Pancreas (tissue), 10 donors: ENCODE measurements at places on chromosomes 6 and 20. TPM values are rescaled to one million over a fixed set of nuclear protein-coding genes. Genes with fewer than 3 reads are reported as not detected.

Gene SEMG1
- not detected for total RNA-seq

Gene ADGRG6
- 10.7 TPM for total RNA-seq

Gene CLVS2
- total RNA-seq, result not detected

Gene CNR1
- total RNA-seq, result 1.3 TPM

Gene TMEM217
- 0.19 TPM for total RNA-seq

Gene HLA-DRA
- total RNA-seq, result 177 TPM

Gene ADIG
- total RNA-seq, result not detected

Gene CTCFL
- total RNA-seq, result not detected

Gene C6orf15
- total RNA-seq, result not detected

Gene APOM
- 1.3 TPM for total RNA-seq

Gene TFAP2D
- total RNA-seq, result not detected

Gene AFDN
- 122 TPM for total RNA-seq

Gene CASS4
- 0.13 TPM for total RNA-seq

Gene RBM24
- total RNA-seq, result 0.12 TPM

Gene SASH1
- 7.8 TPM for total RNA-seq
